ENCODE measurements at places on chromosomes 7 and 10.

DNA sequence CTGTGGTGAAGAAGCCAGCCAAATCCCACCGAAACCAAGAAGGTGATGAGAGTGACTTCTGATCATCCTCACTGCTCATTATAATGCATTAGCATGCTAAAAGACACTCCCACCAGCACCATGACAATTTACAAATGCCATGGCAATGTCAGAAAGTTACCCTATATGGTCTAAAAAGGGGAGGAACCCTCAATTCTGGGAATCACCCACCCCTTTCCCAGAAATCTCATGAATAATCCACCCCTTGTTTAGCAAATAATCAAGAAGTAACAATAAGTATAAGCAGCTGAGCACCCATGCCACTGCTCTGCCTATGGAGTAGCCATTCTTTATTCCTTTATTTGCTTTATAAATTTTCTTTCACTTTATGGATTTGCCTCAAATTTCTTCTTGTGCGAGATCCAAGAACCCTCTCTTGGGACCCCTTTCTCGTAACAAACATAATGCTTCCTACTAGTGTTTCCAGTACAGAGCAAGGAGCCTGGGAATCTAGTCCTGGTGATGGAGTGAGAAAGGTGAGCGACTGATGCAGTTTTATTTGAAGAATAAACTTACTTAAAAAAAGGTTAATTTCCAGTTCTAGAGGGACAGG lies 18.4 kb upstream of the EXOC6 start:
- DNase-seq: no peak

GRCh38 chr10:34479520-34480179 lies 335.4 kb downstream of the PARD3 start:
- no peak for DNase-seq

DNA sequence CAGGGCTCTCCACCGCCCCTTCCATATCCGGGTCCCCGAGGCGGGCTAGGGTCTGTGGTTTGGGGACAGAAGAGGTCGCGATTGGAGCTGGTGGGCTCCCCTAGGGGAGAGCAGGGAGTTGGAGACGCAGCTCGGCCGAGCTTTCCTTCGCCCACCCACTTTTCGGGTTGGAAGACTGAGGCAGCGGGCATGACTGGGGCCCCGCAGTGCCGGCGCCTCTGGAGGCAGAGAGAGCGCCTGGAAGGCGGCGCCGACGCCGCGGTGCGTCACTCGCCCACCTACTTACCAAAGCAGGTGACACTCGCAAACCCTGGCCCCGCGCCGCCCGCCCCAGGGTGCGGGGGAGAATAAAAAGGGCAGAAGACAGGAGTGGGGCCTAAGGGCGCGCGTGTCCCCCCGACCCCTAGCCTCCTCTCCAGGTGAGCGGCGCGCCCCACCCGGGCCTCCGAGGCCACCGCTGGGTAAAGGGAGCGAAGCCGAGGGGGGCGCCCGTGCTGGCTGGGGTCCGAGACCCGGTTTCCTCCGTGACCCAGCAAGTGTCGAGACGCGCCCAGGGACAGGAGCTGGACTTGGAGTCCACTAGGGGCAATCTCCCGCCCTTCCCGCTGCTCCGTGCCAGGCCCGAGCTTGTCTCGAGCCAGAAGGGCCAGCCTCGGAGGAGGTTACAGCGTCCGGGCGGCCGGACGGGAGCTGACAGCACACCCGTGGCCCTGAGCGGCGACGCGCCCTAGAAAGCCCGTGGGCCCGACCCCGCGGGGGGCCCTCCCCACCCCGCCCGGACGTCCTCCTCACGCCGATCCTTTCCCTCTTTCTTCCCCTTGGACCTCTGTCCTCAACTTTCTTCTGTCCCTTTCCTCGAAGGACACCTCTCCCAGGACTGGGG lies 34.4 kb upstream of the GRID1 start:
- DNase-seq: no peak

DNA sequence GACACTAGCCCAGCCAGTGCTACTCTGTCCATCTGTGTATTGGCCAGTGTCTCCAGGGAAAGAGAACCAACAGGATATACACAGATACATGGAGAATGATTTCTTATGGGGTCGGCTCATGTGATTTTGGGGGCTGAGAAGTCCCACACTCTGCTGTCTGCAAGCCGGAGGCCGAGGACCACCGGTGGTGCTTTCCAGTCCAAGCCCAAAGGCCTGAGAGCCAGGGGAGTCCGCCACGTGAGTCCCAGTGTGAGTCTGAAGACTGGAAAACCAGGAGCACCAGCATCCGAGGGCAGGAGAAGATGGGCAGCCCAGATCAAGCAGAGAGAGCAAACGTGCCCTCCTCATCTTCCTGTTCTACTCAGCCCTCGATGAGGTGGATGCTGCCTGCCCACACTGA lies 71.5 kb downstream of the C10orf143 start:
- no peak for DNase-seq

DNA sequence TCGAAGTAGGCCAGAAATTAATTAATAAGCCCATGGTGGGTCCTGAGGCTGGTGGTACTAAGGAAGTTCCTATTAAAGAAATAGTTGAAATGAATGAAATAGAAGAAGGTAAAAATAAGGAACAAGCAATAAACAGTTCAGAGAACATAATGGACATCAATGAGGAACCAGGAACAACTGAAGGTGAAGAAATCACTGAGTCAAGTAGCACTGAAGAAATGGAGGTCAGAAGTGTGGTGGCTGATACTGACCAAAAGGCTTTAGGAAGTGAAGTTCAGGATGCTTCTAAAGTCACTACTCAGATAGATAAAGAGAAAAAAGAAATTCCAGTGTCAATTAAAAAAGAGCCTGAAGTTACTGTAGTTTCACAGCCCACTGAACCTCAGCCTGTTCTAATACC lies 36.0 kb downstream of the SLK start:
- peak; percentile 57 for DNase-seq

- DNase-seq: peak; percentile 45
These were observed 928.7 kb downstream of the IPMK start for GRCh38 chr10:57338823-57339558.

GRCh38 chr7:52168085-52168484 lies 851.5 kb upstream of the COBL start:
- DNase-seq: no peak

- peak; percentile 82 for DNase-seq
These were observed 20.7 kb downstream of the MDFIC start for GRCh38 chr7:114942446-114943175.

- DNase-seq: no peak
These were observed 181.0 kb upstream of the HPS1 start for GRCh38 chr10:98627711-98628110.

- no peak for DNase-seq
These were observed 70.8 kb downstream of the RBM33 start for GRCh38 chr7:155715111-155715805.

DNA sequence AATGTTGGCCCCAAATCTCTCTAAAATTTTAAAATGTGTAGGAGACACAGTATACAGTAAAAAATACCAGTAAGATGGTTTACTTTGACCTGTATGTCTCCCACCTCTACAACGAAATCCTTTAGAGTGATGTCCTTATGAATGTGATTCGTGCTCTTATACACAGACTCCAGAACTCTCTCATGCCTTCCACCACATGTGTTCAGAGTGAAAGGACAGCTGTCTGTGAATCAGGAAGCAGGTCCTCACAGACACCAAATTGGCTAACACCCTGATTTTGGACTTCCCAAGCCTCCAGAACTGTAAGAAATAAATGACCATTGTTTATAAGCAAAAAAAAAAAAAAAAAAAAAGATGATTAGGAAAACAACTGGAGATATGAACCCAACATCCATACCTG lies 35.2 kb downstream of the RNF133 start:
- no peak for DNase-seq

GRCh38 chr10:132972149-132972985 lies 30.0 kb upstream of the CFAP46 start:
- no peak for DNase-seq

DNA sequence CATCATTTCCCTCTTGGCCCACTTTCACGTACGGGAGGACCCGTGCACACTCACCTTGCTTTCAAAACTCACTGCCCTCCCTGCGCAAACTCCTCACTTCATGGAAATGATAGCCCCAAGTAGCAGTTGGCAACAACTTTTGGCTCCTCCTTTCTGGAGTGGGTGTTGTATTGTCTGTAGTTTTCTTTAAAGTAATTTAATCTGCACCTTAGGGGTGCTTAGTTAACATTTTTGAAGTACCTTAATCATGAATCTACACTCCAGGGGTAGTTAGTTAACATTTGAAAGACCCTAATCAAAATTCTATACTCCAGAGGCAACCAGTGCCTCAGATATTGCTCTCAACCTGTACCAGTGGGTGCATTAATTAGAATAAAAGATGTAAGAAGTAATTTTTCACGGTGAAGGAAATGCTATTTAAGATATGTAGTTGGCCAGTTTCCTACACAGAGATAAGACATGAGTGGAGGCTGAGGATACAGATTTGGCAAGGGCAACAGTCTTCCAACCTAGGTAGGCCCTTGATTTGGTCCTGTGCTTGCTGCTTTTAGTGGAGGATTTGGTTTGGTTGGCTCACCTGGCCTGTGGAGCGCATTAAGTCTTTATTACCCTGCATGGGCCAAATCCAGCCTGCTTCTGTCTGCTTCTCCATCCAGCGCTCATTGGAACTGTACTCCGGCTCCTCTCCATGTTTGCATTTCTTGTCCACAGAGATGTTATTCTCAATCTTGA lies 93.0 kb downstream of the EXOC4 start:
- no peak for DNase-seq

DNA sequence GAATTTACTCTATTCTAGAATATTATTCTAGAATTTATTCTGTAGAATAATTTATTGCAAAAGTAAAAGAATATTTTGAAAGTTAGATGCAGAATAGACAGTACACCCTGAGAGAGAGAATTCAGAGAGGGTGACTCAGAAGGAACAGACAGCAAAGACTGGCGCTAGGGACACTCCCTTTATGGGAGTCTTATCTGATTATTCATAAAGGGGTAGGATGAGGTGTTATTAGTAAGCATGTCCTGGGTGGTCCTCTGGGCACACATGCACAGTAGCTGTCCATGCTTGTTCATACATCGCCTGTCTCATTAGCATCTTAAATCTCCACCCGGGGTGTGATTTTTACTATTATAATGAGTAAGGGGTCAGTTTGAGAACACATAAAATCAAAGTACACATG lies 100.1 kb downstream of the XPNPEP1 start:
- DNase-seq: no peak

- no peak for DNase-seq
These were observed 215.3 kb upstream of the ZNF32 start for GRCh38 chr10:43863859-43864591.

- no peak for DNase-seq
These were observed 9.3 kb downstream of the LZTS2 start for GRCh38 chr10:101008823-101009423.

DNA sequence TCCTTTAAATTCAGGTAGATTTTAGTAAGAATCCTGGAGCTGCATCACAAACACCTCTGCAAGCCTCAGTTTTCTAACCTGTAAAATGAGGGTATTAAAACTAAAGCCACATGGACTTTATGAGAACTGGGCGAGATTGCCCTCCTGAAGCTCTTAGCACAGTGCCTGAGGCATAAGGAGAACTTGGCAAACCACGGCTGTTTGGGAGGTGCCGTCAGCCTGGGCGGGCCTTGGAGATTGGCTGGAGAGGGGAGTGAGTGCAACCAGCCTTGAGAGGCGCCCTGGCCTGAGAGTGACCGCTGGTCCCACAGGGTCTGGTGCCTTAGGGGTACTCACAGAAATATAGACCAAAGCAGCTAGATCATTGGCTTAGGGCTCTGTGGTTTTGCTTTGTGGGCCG lies 5.4 kb upstream of the TNS3 start:
- DNase-seq: peak; percentile 37

DNA sequence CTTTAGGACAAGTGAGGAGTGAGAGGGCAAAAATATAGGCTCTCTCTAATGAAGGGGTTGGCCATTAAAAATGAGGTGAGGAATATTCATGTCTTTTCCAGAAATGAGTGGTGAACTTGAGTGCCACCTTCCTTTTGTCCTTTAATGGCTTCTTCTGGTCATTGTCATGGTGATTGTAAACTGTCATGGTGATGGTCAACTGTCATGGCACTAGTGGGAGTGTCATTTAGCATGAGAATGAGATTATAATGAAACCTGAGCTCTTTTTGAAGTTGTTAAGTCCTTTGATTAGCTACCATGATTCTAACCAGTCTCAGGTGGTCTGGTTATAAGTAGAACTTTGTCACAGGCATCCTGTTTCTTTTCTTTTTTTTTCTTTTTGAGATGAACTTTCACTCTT lies 524.4 kb downstream of the NEBL start:
- DNase-seq: no peak

DNA sequence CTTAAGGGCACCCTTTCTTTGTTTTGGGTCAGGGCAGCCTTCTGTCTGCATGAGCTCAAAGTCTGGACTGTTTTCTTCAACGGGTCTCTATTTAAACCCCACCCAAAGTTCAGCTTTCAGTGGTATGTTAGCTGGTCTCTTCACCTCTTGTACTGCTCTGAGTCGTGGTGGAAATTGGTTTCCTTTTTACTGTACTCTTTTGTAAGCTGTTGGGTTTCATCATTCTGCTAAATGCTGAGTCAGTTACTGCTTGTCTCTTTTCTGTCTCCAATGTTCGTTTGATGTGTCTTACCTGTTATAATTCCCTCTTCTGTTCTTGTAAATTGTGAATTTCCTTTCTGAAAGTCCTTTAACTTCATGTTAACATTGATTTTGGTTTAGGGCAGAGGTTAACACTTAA lies 64.1 kb upstream of the MALRD1 start:
- DNase-seq: no peak

- no peak for DNase-seq
These were observed 8.2 kb upstream of the SVIL start for GRCh38 chr10:29642990-29643389.

GRCh38 chr10:98173260-98173659 lies 38.8 kb downstream of the R3HCC1L start:
- DNase-seq: no peak

- no peak for DNase-seq
These were observed 126.3 kb upstream of the KIF5B start for GRCh38 chr10:32182476-32182875.

DNA sequence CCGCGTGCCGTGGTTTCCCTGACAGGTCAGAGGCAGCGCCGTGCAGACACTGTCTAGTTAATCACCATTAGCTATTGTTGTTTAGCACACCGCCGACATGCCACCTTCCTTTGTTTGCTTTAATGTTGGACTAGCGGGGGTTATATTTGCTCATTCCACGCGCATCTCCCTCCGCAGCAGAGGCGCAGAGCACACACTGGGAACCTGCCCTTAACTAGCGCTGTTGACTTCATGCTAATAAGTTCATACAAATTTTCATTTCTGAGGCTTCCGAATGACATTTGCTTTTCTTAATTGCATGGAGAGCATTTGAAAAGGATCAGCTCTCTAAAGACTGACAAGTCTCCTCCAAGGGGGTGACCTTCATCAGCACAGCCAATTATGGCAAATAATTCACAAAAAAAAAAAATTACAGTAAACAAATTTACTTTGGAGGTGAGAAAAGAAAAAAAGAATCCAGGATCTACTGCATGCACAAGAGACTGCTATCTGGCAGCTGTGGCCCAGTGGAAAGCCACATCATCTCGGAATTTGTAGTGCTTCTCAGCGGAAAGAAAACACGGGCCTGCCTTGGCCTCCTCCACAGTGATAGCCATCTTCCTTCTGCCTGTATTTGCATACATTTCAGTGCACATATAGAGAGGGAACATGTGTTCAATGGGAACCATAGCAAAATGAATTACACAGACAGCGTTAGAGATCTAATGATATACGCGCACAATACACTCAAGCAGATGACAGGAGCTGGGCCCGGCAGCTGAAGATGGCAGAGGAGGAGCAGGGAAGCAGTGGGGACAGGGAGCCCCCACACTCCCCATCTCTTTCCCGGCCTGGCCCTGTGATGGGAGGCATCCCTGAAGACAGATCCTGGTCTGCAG lies 94.2 kb downstream of the EBF3 start:
- DNase-seq: no peak

Data from MV-4-11 (cell line).